ENCODE measurements at places on chromosomes 4 and X.

- no peak for DNase-seq
These were observed 223.0 kb upstream of the GPC4 start for GRCh38 chrX:133638285-133638684.

GRCh38 chr4:76984788-76985211 is 35.2 kb downstream of the SEPTIN11 start:
- no peak for DNase-seq

GRCh38 chr4:76545226-76545884 is 110.3 kb downstream of the SHROOM3 start:
- no peak for DNase-seq

GRCh38 chr4:3229964-3230363 is 19.0 kb upstream of the MSANTD1 start:
- DNase-seq = no peak

DNA sequence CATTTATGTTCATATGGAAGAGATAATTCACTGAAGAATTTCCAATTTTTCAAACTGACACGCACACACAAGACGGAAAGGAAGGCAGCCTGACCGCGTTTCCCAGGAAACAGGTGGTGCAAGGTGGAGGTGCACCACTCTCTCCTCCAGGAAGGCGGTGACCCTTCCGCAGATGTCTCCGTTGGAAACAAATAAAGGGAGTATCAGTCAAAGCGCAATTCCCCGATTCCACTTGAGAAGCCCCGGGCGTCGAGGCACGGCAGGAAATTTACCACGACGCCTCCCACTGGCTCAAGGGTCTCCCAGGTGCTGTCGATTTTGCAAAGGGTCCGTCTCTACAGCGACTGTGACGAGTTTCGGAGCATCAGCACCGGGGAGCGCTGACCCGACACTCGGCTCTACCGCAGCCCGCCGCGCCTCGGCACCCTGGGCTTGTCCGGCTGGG is 770 bp upstream of the TIGD2 start:
- no peak for DNase-seq

- no peak for DNase-seq
These were observed 167.5 kb upstream of the TET2 start for GRCh38 chr4:104979083-104979760.

- peak; percentile 13 for DNase-seq
These were observed 44.3 kb upstream of the TBL1X start for GRCh38 chrX:9420275-9421265.

DNA sequence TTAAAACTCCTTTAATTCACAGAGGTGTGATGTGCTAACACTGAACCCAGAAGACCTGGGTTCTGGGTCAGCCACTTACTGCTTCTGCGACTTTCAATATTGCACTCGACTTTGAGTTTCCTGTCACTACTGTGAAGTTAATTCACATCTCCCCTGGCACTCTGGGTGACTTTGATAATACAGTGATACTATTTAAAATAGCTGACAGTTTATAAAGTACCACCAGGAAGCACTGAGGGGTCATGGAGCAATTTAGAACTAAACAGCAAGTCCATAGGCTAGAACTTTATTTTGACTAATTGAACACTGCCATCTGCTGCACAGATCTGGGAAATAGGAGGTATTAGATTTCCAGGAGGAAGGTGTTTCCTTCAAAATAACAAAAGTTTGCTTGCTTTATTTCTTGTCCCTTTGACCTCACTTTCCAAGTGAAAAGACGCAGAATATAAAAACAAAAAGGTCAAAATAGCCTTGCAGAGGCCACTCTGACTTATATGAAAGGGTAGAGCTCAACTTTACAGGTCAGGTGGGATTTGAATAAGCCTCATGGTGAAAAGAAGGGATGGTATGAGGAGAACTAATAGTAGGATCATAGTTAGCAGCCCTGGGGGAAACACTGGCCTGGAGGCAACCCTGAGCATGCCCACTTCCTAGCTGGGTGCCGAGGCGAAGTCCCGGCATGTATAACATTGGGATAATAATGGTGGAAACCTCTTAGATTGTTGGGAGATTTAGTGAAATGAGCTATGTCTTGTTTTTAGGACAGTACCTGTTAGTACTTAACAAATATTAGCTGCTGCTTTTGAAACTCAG is 53.4 kb downstream of the ZNF518B start:
- DNase-seq = no peak

- DNase-seq = no peak
These were observed 187.6 kb downstream of the TSPAN5 start for GRCh38 chr4:98470831-98471230.

DNA sequence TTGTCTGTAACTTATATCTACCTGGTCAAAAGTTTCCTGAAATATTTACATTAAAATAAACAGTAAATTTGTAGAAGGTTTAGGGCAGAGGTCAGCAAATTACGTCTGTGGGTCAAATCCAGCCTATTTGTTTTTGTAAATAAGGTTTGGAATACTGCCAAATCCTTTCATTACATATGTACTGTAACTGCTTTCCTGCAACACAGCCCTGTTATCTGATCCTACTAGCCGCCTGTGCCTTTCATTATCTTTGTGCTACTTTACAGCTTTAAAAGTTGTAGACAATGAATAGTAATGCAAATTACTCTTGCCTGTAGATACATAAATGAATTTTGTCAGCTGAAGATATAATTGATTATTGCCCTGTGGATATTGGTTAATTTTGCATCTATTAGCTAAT is 369.6 kb upstream of the SLC7A11 start:
- no peak for DNase-seq

GRCh38 chr4:16883806-16884205 is 14.6 kb downstream of the LDB2 start:
- DNase-seq = no peak

GRCh38 chr4:70802928-70803580 is 36.6 kb downstream of the GRSF1 start:
- no peak for DNase-seq

GRCh38 chrX:24314019-24314635 is at the start of gene SUPT20HL2:
TSS of gene SUPT20HL2 (minus strand) at chrX:24314069. CDS start at chrX:24313315, 754 bp downstream.
- DNase-seq = no peak

- no peak for DNase-seq
These were observed 87.9 kb downstream of the ANKRD17 start for GRCh38 chr4:73170518-73171198.

- no peak for DNase-seq
These were observed 58.5 kb downstream of the HAUS3 start for GRCh38 chr4:2183394-2183793.

DNA sequence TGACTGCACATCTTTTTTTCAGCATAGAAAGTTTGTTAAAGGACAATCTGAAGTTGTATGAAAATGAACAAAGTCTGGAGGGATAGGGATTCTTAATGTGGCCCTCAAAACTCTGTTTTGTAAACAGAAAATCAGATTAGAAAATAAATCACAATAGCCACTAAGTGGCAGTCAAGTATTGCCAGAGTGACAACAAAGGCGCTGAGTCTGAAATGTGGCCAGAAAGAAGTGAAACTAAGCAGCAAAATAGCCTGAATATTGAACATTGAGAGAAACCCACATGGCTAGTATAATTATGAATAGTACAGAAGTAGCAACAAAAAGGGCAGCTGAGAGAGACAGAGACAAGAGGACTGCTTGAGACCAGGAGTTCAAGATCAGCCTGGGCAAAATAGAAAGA is 81.1 kb upstream of the CT45A1 start:
- no peak for DNase-seq

GRCh38 chr4:133151691-133152329 is 2.7 kb downstream of the PCDH10 start:
- DNase-seq = no peak

GRCh38 chrX:80876877-80877276 is 67.2 kb upstream of the BRWD3 start:
- no peak for DNase-seq

GRCh38 chr4:172152284-172152683 is 339.1 kb downstream of the GALNTL6 start:
- DNase-seq = no peak

GRCh38 chr4:36533944-36534343 is 252.5 kb downstream of the DTHD1 start:
- DNase-seq = no peak

GRCh38 chr4:167578906-167579305 is 344.6 kb upstream of the SPOCK3 start:
- DNase-seq = no peak

DNA sequence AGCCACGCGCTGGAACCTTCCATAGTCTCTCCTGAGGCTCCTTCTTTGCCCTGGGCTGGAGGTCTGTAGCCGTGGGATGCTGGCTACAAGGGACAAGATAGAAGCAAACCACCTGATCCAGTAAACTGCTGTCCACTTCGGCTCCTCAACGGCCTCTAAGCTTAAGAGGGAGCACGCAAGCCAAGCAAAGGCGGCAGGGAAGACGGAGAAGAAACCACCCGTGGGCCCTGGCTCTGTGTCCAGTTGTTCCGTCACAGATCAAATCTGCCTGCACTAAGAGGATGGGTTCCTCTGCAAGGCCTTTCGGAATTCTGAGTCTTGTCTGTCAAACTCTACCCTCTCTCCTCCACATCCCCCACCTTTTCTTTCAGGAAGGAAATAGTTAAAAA is 401 bp upstream of the EDNRA start:
- no peak for DNase-seq

DNA sequence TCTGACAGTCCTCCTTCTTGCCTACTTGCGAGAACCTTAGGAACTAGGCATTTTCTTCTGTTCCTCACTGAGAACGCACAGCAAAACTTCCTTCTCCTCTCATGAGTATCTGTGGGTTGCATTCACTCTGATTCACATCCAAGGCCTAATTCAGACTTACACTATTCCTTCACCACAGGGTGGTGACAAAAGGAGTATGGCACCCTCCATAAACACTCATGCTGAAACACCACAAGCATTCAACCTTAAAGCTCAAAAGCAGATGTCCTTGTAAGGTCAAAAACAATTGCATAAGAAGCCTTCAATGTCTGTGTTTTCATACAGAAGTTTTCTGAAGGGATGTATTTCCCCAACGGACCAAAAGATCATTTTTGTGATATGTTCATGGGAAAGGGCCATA is 147.3 kb downstream of the CORIN start:
- no peak for DNase-seq

DNA sequence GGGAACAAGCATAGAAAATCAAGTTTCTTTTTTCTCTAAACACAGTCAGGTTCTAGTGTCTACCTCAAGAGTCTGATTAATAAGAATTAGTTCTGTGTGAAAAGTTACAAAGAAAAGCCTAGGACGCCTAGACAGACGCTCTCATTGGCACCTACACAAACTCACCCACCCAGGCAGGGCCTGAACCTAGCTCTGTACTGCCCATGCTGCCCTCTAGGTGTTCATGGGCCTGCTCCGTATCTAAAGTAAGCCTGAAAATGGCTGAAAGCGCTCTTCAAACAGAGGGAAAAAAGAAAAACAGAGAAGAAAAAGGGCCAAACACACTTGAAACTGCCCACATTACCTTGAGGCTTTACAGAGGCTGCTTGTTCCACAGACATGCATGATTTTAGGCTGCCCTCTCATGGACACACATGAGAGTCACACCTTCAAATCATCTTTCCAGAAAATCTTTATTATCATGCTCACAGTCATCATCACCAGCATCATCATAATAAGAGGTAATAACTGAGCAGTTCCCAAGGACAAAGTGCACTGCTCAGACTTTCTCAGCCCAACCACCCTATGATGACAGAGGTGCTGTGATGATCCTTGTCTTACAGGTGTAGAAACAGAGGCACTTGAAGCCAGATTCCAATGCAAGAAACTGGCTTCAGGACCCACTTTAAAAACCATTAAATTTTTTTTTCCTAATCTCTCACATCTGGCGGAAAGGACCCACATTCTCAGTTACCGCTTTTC is 49.6 kb downstream of the MAP7D2 start:
- no peak for DNase-seq

GRCh38 chr4:5267408-5267807 is 216.1 kb downstream of the STK32B start:
- no peak for DNase-seq

DNA sequence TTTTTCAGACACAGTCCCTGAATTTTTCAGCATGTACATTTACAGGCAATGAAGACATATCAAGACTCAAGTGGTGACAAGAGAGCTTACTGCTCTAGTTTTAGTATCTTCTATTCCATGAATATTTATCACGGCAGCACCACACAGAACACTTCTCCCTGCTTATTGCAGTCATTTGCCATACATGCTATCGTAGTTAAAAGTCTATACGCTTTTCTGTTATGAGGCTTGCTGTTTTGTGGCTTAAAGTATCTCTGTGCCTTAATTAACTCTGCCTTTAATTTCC is 65.4 kb upstream of the GK2 start:
- no peak for DNase-seq

- no peak for DNase-seq
These were observed 2.4 kb downstream of the FAM241A start for GRCh38 chr4:112147697-112148096.

- no peak for DNase-seq
These were observed 21.9 kb downstream of the PIN4 start for GRCh38 chrX:72203421-72203820.

DNA sequence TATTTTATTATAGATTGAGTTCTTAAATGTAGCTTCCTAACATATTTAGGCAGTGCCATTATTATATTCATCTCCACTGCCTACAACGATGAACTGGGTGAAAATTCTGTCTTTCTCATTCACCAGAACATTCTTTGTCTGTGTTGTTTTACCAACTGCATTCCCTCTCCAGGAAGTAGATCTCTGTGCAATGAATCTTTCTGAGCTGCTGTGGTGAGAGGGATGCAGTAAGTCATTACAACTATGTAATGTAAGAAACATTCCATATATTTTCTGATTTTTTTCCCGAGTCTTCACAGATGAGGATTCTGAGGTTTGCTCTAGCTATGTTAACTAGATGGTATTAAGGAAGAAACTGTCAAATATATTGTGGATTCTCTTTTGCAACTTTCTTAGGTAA is 811.9 kb upstream of the PCDH7 start:
- no peak for DNase-seq

DNA sequence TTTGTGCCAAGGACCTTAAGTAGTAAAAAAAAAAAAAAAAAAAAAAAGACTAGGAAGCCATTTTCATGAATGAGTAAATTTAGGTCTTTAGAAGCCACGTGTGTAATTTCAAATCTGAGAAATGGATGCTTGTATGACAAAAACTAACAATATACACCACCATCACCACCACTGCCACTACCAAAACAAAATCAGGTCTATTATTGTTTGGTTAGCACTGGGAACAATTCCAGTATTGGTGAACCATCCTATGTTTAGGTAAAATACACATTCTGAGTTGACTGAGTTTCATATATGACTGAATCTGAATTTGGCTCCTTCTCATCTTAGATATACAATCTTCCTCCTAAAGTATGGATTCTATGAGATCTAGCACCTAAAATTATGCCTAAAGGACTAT is 8.8 kb upstream of the TMSB4X start:
- no peak for DNase-seq

DNA sequence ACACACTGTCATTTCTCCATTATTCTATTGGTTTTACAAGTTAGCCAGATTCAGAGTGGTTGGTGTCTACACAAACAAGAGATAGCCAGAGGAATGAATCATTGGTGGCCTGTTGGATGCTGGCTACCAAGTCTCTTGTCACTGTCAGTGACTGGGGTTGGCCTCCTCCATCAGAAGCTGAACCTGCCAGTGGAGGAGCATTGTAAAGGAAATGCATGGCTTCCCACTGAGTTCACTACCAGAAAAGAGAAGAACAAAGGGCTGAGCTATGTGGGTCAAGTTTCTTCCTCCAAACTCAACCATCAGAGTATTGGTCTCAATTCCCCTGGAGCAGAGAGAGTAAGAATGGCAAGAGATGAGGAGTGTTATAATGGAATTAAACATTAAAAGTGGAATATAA is 26.5 kb upstream of the ANKRD50 start:
- DNase-seq = no peak
